ENCODE measurements at places on chromosomes 4 and X.

DNA sequence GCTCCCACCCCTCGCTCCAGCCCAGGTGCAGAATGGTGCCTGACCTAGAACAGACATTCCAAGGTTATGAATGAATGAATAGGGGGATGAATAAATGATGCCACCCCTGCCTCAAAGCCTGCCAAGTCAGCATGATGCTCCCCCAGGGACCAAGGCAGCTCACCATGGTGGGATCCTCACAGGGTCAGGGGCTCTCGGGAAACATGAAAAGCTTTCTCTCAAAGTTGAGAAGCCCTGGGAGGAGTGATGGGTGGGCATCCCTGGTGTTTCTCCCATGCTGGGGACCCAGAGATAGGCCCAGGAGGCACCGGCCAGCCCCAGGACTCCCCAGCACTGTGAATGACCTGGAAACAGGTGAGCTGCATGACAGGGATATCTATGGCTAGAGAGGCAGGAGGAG, 58.9 kb downstream of the HTRA3 start:
- no peak for DNase-seq

- DNase-seq: no peak
Measured at GRCh38 chrX:97210501-97210900, 326.8 kb downstream of the RPA4 start.

DNA sequence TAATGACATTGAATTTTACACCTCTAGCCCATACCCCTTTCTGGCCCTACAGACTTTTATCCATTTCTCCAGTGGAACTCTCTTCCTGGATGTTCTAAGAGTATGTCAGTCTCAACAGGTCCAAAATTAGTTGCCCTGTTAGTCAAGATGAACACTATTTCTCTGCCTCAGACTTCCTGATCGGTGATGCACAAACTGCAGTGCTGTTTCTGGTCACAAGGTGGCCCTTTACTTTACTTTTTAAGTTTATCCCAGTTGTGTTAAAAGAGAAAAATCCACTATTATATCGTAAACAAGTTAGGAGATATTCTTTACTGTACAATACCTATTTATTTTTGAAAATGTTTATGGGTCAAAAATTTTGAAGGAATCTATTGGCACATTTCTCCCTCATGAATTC, 13.1 kb downstream of the TCEAL7 start:
- DNase-seq: peak; percentile 75

- DNase-seq: peak; percentile 57
Measured at GRCh38 chr4:38133711-38134480, 173.7 kb downstream of the PTTG2 start.

DNA sequence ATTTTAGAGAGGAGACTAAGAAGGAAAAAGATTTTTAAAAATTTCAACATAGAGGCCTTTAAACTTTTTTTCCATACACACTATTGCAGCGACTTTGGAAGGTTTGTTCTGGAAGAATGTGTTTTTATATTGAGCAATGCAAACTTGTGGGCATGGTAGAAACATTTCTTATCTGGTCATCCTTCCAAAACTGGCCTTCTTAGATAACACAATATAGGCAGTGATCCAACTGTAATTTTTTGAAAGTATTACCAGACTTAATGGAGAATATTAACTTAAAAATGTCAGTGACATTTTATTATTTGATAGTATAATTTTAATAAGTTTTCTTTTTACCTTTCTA, 25.6 kb downstream of the FHDC1 start:
- no peak for DNase-seq

- DNase-seq: no peak
Measured at GRCh38 chr4:139214039-139214534, 37.1 kb upstream of the ELF2 start.
